Epithelial cell of proximal tubule (primary cell): ENCODE measurements at places on chromosomes 1 and 21.

DNA sequence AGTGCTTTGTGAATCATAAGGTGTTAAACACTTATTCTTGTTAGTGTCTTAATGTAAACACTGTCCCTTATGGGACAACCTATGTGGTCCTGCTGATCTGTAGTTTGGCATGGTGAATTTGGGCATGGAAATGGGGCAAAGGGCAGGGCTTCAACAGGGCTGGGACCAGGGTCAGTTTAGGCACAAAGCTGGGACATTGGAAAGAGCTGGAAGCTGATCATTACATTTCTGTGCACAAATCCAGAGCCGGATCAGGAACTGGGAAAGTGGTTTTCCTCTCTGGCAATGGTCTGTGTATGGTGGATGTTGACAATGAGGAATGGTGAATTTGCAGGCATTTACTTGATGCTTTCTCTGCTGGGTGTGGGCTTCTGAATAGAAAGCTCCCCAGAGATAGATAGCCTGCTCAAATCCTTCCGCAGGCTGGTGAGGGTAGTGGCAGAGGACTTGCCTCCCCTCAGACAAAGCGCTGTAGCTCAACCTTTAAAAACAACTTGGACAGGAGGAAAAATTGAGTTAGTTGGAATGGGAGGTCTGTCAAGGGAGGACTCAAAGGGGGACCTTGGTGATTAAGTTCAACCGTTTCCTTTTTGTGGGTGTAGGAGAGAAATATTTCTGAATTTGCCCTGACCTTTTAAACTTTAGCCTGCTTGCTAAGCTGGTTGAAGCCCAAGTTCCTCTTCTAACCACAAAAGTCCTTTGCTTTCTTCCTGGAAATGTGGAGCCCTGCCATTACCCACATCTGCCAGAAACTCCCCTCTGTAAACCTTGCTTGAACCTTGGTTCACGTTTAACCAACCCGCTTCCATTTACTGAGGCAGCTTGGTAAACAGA, 35.3 kb downstream of the HLX start:
- no peak for DNase-seq

GRCh38 chr1:44031252-44032169, at the start of gene SLC6A9:
SLC6A9 (minus strand) TSS chr1:44031462; CDS start chr1:44024277, 7,185 bp downstream.
- no peak for DNase-seq

DNA sequence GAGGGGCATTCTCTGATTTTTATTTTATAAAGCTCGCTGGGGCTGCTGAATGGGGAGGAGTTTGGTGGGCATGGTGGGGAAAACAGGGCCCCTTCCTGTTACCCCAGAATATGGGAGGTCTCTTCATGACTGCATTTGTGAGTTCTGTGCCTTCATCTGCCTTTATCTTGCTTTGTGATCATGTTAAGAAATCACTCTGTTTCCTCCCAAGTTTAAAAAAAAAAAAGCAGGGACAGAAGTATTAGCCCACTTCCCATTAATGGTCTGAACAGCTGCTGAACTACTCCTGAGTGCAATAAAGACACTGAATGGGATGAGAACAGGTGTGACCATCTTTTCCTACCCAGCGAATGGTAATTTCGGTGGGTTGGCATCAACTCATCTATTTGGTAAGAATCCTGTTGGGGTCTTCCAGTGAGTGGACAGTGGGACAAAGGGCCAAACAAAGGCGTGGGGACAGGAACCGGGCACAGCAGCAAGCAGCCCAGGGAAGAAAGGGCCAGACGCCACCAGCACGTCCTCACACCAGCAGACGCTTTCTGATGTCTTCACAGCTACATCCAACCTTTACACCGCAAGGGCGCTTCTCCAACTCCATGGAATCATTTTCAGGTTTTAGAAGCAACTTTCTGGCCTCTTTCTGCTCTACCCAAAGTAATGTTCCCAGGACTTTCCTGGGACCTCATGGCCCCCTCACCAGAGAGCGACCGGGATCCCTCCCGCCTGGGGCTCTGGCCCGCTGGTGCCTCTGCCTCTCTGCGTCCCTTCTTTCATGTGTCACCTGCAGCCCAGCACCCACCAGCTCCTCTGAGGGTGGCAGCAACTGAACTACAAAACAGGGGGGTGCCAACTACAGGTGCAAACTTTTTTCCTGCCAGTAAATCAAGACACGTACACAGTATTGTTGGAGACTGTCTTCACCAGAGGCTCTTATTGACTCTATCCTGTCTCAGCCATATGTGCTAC, 160.2 kb downstream of the ADSS2 start:
- DNase-seq = no peak

- DNase-seq = no peak
These were observed 14.8 kb downstream of the NUCKS1 start for GRCh38 chr1:205735218-205735617.
